Neural crest cell (in vitro differentiated cells): ENCODE measurements at places on chromosomes 7 and 10.

DNA sequence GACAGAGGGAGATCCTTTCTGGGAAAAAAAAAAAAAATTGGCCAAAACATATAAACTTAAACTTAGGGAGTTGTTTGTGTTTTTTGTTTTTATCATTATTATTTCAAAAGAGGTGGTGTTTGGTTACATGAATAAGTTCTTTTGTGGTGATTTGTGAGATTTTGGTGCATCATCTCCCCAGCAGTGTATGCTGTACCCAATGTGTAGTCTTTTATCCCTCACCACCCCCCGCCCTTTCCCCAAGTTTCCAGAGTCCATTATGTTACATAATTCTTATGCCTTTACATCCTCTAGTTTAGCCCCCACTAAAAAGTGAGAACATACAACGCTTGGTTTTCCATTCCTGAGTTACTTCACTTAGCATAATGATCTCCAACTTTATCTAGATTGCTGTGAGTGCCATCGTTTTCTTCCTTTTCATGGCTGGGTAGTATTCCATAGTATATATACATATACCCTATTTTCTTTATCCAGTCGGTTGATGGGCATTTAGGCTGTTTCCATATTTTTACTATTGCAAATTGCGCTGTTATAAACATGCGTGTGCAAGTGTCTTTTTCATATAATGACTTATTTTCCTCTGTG lies 148.1 kb upstream of the ZNF92 start:
- DNase-seq: no peak

GRCh38 chr7:54663603-54664234 lies 95.3 kb downstream of the SEC61G start:
- no peak for DNase-seq

DNA sequence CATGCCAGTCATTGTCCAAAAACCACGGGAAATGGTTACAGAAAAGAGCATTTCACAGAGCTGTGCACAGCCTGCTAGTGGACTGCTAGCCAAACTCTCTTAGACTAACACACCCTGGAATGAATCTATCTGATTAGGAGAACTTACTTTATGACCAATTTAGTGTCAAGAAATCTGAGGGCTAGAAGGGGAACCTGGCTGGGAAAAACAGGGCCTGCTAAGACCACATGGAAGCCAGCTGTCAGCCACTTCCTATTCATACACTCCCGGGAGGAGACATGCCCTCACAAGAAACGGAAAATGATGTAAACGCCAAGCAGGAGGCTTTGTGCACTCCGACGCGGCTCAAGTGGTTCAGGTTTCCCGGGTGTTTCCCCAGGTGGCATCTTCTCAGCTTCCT lies 54.8 kb downstream of the MPP7 start:
- no peak for DNase-seq

GRCh38 chr10:88528806-88529570 lies 54.1 kb downstream of the RNLS start:
- no peak for DNase-seq

- no peak for DNase-seq
Observed at GRCh38 chr7:54419209-54419608, 123.0 kb upstream of the VSTM2A start.

DNA sequence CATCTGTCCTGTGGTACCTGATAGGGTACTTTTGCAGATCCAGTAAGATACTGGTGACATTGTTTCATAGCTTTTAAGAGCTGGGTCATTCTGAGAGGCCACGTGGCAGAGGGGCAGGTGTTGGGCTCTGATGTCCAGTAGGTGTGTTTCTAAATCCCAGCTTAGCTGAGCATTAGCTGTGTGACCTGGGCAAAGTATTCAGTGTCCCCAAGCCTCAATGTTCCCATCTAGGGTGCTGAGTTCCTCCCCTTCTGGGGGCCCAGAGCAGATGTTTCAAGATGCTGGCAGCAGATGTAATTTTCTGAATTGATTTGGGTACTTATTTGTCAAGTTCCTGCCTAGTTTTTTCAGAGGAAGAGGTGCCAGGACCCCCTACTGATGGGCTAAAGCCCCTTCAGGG lies 52.9 kb downstream of the NEURL1 start:
- no peak for DNase-seq

DNA sequence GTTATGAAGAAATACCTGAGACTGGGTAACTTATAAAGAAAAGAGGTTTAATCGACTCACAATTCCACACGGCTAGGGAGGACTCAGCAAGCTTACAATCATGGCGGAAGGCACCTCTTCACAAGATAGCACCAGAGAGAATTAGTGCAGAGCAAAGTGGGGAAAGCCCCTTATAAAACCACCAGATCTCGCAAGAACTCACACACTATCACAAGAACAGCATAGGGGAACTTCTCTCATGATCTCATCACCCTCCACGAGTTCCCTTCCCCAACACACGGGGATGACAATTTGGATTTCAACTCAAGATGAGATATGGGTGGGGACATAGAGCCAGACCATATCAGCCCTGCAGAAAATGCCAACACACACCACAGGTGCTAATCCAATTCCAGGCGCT lies 218.7 kb downstream of the PARD3 start:
- no peak for DNase-seq

DNA sequence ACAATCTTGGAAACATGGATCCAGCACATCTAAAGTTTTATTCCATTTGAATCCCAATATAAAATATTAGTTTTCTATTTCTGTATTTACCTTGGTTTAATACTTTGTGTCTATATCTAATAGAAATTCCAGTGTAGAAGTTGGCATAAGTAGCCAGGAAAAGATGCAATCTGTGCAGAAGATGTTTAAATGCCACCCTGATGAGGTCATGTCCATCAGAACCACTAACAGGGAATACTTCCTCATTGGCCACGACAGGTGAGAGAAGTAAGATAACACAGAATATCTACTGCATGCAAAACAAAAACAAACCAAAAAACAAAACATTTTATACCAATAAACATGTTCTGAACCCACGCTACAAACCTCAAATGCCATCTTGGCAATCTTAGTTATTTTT lies 15.7 kb downstream of the PLEKHS1 start:
- no peak for DNase-seq

- no peak for DNase-seq
Observed at GRCh38 chr7:57820477-57820876, 370.5 kb downstream of the ZNF716 start.

- DNase-seq: peak; percentile 59
Observed at GRCh38 chr10:92517034-92517655, 56.7 kb downstream of the IDE start.

- no peak for DNase-seq
Observed at GRCh38 chr7:94556028-94556427, 46.4 kb downstream of the CASD1 start.

DNA sequence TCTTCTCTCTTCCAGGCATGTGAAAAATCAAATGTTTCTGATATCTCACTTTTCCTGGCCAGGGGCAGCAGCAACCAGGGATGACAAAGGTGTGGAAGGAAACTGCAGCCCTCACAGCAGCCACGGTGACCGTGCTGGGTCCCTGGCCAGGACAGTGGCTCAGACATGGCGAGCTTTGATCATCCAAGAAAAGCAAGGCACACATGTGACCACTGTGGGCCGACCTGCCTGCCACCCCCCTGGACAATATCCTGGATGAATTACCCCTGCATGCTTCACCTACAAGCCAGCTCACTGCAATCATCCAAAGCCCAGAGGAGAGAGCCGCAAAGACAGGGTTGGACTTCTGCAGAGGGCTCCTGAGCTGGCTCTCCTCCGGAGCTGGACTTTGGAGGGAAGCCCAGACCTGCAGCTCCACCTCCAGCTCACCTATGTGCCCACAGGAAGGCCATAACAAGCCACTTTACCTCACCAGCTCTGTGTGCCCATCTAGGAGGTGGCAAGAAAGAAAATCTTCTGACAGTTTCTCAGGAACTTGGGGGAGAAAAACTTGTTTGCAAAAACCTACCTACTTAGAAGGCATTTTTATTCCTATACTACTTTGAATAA lies 2.7 kb downstream of the CHST15 start:
- no peak for DNase-seq

- no peak for DNase-seq
Observed at GRCh38 chr10:4252701-4253100, 467.7 kb upstream of the KLF6 start.

DNA sequence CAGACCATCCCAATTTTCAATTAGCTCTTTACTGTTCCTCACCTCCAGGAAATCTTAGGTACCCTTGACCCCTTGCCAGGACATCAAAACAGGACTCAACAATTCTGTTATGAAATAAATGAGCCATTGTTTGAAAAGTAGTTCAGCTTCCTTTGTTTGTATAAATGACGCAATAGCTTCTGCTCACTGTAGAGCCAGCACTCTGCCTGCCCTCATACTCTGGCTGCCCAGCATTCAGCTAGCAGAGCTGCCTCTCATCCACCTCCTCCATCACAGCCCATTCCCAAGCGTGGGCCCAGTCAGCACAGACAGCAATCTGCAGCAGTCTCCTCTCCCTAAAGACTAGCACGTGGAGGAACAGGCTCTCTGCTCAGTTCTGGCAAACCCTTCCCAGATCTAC lies 478.6 kb downstream of the GRID1 start:
- DNase-seq: no peak

DNA sequence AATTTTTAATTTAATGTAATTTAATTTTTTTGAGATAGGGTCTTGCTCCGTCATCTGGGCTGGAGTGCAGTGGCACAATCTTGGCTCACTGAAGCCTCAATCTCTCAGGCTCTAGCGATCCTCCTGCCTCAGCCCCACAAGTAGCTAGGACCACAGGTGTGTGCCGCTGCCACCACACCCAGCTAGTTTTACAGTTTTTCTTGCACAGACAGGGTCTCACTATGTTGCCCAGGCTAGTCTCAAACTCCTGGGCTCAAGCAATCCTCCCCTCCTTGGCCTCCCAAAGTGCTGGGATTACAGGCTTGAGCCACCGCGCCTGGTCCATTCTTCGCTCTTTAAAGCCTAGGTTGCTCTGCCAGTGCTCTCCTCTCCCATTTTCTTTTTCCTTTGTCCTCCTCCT lies 12.9 kb downstream of the CALML3 start:
- no peak for DNase-seq

DNA sequence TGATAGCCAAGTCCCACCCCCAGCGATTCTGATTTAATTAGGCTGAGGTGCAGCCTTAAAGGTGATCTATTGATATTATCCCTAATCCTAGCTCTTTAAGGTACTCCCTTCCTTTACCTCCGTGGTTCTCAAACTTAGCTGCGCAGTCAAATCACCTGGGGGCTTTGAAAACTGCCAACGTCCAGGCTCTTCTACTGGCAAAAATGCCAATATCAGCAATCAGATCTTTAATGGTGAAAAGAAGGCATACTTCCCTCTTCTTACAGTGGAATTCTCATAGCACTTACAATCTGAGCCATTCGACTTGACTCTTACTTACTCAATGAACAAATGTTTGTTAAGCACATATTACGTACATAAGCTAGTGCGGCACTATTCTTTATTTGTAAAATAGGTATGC lies 704 bp upstream of the SLC35B4 start:
- no peak for DNase-seq

- DNase-seq: no peak
Observed at GRCh38 chr7:6563936-6564770, 12.9 kb upstream of the GRID2IP start.

DNA sequence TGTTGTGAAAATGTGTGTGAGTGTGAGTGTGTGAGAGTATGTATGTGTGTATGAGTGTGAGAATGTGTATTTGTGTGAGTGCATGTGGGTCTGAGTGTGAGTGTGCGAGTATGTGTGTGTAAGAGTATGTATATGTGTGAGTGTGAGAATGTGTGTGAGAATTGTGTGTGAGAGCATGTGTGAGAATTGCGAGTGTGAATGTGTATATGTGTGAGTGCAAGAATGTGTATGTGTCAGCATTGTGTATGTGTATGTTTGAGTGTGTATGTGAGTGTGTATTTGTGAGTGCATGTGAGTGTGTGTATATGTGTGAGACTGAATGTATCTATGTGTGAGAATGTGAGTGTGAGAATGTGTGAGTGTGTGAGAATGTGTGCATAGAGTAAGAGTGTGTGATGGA lies 72.0 kb upstream of the PCBD1 start:
- no peak for DNase-seq

GRCh38 chr10:19922236-19922963 lies 106.2 kb downstream of the PLXDC2 start:
- DNase-seq: no peak

GRCh38 chr10:22779331-22780019 lies 65.1 kb upstream of the PIP4K2A start:
- no peak for DNase-seq

GRCh38 chr7:152859781-152860191 lies 100.2 kb downstream of the ACTR3B start:
- no peak for DNase-seq

DNA sequence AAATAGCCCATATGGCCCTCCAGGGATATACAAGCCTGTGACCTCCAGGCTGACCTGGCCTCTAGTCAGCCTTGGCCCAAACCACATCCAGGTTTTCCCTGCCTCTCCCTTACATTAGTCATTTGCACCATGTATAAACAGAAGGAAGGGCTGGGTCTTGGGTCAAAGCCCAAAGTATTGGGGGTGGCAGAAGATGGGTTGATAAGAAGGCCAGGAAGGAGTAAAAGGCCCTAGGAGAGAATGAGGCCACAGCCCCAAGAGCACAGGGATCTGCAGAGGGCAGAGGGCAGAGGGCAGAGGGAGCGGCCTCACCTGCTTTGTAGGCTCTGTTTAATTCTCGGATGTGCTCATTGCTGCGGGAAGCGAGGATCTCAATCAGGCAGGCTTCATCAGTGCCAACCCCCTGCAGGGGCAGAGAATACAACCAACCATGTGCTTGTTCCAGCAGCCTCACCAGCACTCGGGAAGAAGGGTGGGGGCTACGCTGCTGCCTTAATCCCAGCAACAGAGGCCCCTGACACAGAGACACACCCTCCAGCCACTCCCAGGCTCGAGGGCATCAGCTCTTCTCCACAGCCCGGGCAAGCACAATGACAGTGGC lies 31.3 kb downstream of the PLAC9 start:
- DNase-seq: no peak

GRCh38 chr10:90652519-90652918 lies 205.3 kb downstream of the HTR7 start:
- DNase-seq: no peak

GRCh38 chr7:826230-826917 lies 5.9 kb upstream of the SUN1 start:
- DNase-seq: no peak

DNA sequence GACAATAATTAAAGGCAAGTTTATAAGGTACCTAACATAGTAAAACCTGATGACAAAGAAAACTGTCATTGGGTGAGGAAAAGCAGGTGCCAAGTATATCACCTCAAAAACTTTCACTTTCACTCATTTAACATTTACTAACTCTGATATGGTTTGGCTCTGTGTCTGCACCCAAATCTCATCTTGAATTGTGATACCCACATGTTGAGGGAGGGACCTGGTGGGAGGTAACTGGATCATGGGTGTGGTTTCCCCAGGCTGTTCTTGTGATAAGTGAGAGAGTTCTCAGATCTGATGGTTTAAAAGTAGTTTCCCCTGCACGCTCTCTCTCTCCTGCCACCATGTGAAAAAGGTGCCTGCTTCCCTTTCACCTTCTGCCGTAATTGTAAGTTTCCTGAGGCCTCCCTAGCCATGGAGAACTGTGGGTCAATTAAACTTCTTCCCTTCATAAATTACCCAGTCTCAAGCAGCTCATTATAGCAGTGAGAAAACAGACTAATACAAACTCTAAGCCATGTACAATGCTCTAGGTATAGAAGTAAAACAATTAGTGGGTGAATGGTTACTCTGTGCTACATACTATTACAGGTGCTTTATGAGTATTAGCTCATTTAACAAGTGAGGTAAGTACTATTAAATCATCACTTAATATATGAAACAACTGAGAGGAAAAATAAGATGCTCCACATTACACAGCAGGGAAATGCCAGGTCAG lies 199.0 kb downstream of the CHCHD3 start:
- no peak for DNase-seq
